ENCODE measurements at places on chromosomes 6 and 20. TPM values are rescaled to one million over a fixed set of nuclear protein-coding genes. Genes with fewer than 3 reads are reported as not detected.

Gene SLC2A10
- polyA plus RNA-seq = 2.4 TPM

Gene TP53TG5
- 0.40 TPM for polyA plus RNA-seq

Gene PTCRA
- not detected for polyA plus RNA-seq

Gene MBOAT1
- 2.1 TPM for polyA plus RNA-seq

Gene BPI
- not detected for polyA plus RNA-seq

Gene UBE2C
- 0.79 TPM for polyA plus RNA-seq
